ENCODE measurements at places on chromosomes 1 and 21. TPM values are rescaled to one million over a fixed set of nuclear protein-coding genes. Genes with fewer than 3 reads are reported as not detected.

The CHIA gene
- not detected for total RNA-seq

The SLC30A2 gene
- total RNA-seq = not detected

The DNALI1 gene
- total RNA-seq = 0.89 TPM

The YIPF1 gene
- total RNA-seq = 21.4 TPM

The LRRC52 gene
- total RNA-seq = not detected

The GCSAML gene
- not detected for total RNA-seq

The LCE2B gene
- not detected for total RNA-seq

The OR2L8 gene
- not detected for total RNA-seq

The GJA4 gene
- total RNA-seq = 0.09 TPM

The MROH7 gene
- under 0.01 TPM for total RNA-seq

The FAM78B gene
- total RNA-seq = 0.32 TPM

The IFNAR1 gene
- 57.0 TPM for total RNA-seq

The OR2T29 gene
- not detected for total RNA-seq

The RAB42 gene
- 4.5 TPM for total RNA-seq

The PRMT2 gene
- 170 TPM for total RNA-seq

The OSBPL9 gene
- total RNA-seq = 79.6 TPM

The BMP8B gene
- not detected for total RNA-seq

The OR2T2 gene
- total RNA-seq = not detected

The MOB3C gene
- total RNA-seq = 13.7 TPM

The CR1L gene
- total RNA-seq = not detected

The PTTG1IP gene
- total RNA-seq = 377 TPM

The HCN3 gene
- 1.2 TPM for total RNA-seq

The COL24A1 gene
- 1.8 TPM for total RNA-seq

The TBX15 gene
- total RNA-seq = not detected

Data from smooth muscle cell of the umbilical artery (primary cell).